ENCODE measurements at places on chromosomes 6 and 20. TPM values are rescaled to one million over a fixed set of nuclear protein-coding genes. Genes with fewer than 3 reads are reported as not detected.

The CALHM5 gene
- 2.9 TPM for total RNA-seq

The ULBP3 gene
- 9.5 TPM for total RNA-seq

The TP53TG5 gene
- not detected for total RNA-seq

The SPAG4 gene
- total RNA-seq: 3.1 TPM

The SPATA25 gene
- 0.89 TPM for total RNA-seq

The SAPCD1 gene
- total RNA-seq: 1.3 TPM

All from left lung (tissue), 14 donors.